ENCODE measurements at places on chromosomes 16 and 17.

GRCh38 chr16:11689031-11689840 lies 21.0 kb downstream of the SNN start:
- DNase-seq, result no peak

- DNase-seq, result no peak
Measured at GRCh38 chr17:75069783-75070182, 18.0 kb upstream of the SLC16A5 start.

DNA sequence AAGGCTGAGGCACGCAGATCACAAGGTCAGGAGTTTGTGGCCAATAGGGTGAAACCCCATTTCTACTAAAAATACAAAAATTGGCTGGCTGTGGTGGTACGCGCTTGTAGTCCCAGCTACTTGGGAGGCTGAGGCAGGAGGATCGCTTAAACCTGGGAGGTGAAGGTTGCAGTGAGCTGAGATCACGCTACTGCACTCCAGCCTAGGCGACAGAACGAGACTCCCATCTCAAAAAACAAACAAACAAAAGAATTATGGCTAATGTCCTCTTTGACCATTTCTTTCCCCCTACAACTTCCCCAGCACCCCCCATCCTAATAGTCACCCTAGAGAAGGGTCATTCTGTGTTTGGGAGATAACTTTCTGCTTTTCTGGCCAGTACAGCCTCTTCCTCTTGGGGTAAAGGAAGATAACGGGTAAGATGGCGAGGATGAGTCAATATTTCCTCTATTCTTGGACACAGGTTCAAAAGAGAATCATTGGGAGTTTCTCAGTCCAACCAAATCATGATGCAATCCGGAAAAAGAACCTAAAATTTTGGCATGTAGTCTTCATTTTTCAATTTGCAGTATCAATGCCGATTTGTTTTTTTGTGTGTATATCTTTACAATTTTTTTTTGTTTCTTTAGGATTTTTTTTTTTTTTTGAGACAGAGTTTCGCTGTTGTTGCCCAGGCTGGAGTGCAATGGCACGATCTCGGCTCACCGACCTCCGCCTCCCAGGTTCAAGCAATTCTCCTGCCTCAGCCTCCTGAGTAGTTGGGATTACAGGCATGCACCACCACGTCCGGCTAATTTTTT lies 107.6 kb upstream of the MED13 start:
- no peak for DNase-seq

DNA sequence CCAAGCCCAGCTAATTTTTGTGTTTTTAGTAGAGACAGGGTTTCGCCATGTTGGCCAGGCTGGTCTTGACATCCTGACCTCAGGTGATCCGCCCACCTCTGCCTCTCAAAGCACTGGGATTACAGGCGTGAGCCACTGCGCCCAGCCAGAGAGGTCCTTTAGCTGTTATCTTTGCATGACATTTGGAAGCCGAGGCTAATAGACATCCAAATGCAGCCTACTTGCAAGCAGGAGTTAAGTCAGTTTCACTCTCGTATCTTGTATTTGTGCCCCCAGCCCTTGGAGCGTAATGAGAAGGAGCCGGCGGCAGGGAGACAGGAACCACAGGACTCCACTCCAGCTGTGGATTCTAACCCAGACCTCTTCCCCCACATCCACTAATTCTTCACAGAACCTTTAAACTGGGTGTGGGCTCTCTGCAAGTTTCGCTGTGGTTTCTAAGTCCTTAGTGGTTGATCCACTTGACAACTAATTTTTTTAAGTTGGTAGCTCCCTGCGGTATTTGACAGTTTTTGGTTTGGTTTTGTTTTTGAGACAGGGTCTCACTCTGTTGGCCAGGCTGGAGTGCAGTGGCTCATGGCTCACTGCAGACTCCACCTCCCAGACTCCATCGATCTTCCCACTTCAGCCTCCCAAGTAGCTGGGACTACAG lies 3.1 kb upstream of the CYTH1 start:
- DNase-seq, result no peak

DNA sequence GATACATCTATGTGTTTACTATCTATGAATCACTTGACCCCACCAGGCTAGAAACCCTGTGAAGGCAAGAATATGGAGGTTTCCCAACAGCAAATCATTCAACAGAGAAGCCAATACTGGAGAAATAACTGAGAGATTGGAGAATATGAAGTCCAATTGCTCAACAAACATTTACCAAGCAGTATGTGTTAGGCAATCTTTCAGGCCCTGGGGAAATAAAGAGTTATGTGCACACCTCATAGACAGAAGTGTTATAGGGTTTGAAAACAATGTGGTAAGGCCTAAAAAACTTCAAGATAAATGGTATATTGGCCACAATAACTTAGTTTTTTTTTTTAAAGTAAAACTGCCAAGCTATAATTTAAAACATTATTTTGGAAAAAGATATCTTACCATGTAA lies 1245.8 kb downstream of the CDH11 start:
- DNase-seq, result no peak
